ENCODE measurements at places on chromosomes 3 and 15.

DNA sequence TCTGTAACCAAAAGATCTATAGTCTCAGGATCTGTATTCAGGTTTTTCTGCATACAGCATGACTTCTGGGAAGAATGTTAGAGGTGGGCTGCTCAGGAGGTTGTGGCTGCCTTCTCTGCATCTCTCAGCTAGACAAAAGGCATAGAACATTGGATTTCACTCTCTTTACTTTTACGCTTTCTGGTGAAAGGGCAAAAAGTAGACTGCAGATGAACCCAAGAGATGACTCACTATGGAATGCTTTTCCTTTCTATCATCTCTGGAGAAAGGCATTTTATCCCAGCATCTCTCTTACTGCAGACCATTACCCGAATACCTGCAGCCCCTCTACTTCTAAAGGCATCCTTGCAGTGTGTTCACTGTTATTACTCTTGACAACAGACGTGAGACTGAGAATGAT lies 222.2 kb downstream of the WNT5A start:
- DNase-seq = no peak

GRCh38 chr3:191958980-191959671 lies 498.2 kb downstream of the PYDC2 start:
- DNase-seq = no peak

- DNase-seq = no peak
Observed at GRCh38 chr3:29156086-29156715, 124.7 kb upstream of the RBMS3 start.

- no peak for DNase-seq
Observed at GRCh38 chr3:52518723-52519444, 14.8 kb downstream of the NT5DC2 start.

DNA sequence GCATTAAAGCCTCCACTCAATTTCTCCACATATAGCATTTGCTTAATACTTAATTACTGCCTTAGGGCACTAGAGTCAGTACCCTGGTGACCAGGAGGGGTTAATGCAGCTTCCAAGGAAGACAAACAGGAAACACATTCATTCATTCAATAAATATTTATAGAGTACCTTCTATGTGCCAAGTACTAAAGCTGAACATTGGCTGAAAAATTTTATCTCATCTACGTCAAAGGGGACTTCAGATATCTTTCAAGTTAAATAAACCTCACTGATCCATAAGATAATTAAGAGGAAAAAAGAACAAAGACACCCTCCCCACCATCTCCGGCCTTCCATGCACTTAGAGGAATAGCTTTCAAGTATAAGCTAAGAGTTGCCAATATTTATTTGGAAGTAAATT lies 156.9 kb upstream of the PRICKLE2 start:
- no peak for DNase-seq

GRCh38 chr3:37726525-37727290 lies 135.0 kb upstream of the CTDSPL start:
- DNase-seq = no peak

- DNase-seq = no peak
Observed at GRCh38 chr3:186299327-186299726, 62.7 kb downstream of the DGKG start.

DNA sequence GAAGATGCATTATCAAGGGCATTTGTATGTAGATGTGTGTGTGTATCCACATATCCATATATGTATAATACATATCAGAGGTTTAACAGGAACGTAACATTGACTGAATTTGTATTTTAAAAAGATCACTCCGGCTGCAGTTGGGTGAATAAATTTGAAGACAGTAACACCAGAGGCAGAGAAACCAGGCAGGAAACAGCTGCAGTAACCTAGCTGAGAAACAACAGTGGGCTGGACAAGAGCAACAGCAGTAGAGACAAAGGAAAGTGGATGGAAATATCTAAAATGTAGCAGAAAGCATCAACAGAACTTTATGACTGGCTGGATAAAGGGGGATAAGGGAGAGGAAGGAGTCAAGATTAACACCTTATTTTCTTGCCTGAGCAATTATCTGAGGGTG lies 68.3 kb upstream of the SETMAR start:
- no peak for DNase-seq

GRCh38 chr15:58918239-58918638 lies 15.2 kb downstream of the SLTM start:
- DNase-seq = no peak
